Caco-2 (cell line): ENCODE measurements at places on chromosomes 12 and 14. TPM values are rescaled to one million over a fixed set of nuclear protein-coding genes. Genes with fewer than 3 reads are reported as not detected.

GRCh38 chr12:24373004-24373403 is 423.5 kb upstream of the SOX5 start:
- no peak for DNase-seq

PPP1R1A gene
- total RNA-seq: 0.43 TPM in 1 of 2 replicates, not detected in the other

- no peak for DNase-seq
These were observed 30.9 kb upstream of the TUBA1C start for GRCh38 chr12:49233842-49234526.

- no peak for DNase-seq
These were observed 174.5 kb upstream of the RBM19 start for GRCh38 chr12:114140576-114140975.

DNA sequence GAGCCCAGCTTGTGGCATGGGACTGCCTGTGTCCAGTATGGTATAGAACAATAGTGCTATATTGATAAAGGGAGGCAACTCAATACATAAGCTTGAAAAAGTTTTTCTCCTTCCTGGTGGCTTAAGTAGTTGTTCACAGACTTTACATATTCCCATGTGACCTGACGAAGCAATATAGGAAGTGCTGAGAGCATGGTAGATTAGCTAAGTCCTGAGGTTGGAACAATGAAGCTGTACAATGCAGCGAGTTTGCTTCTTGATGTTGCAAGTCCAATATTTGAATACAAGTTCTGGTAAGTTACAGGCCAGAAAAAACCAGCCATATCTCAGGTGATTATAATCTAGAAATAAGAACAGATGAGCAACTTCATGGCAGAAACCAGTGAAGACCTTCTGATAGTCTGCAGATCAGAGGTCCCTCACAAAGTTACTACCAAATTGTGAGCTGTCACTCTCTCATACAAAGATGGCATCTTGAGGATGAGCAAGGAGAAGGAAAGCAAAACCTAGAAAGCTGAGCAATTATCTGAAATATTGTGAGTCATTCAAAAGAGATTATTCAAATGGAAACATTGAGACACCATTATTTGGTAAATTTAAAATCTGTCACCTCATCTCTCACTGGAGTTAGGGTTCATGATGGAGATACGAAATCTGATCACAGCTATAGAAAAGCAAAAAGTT is 72.9 kb upstream of the BTG1 start:
- DNase-seq: no peak

DNA sequence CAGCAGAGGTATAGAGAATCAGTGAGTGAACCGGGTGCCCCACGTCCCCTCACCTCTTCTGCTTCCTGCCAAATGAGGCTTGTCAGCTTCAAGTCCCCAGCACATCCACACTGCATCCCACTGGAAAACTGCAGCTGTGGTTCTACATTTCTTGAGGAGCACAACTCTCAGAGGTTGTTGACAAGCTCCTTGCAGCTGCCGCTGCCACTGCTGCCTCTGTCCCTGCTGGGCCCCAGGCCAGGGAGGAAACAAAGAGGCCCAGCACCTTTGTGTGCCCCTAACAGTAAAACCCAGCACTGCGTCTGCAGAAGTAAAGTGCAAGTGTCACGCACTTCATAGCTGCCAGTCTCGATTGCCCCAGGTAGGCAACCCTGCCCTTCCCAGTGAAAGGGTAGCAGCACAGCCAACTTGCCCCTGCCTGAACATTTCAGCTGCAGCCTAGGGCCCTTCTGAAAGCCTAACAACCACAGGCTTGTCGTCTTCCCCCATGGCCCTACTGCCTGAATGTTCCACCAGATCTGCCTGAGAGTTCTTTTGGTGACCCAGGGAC is 1162.1 kb upstream of the USP15 start:
- DNase-seq: no peak

- DNase-seq: no peak
These were observed 2.4 kb downstream of the ANKRD13A start for GRCh38 chr12:110001596-110001995.

GRCh38 chr12:76346798-76347420 is 1.3 kb downstream of the BBS10 start:
- DNase-seq: peak; percentile 45

DNA sequence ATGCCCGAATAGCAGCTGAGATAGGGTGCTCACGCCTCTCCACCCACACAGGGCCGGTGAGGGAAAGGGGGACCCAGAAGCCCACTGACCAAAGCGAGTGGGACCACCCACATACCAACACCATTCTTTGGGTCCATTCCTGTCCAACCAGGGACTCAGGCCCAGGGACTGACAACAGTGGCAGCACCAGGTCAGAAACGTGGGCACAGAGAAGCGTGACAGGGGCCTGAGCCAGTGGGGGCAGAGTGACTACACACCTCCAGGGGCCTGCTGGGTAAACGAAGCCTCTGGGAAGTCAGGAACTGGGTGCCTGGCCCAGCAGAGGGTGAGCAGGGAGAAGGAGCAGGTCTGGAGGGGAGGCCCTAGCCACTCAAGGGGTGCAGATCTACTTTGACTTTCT is 13.7 kb downstream of the SPRYD3 start:
- peak; percentile 34 for DNase-seq

GRCh38 chr12:110340706-110341105 is 59.7 kb downstream of the ATP2A2 start:
- DNase-seq: no peak

RFC5 gene
- total RNA-seq: 38.5 and 42.7 TPM in 2 replicates

OAS3 gene
- total RNA-seq: 18.9 and 22.1 TPM in 2 replicates

GRCh38 chr12:124548854-124549378 is 18.5 kb downstream of the NCOR2 start:
- no peak for DNase-seq

PELI2 gene
- total RNA-seq: 8.1 and 8.5 TPM in 2 replicates

DBX2 gene
- not detected in 2 replicates for total RNA-seq

DNA sequence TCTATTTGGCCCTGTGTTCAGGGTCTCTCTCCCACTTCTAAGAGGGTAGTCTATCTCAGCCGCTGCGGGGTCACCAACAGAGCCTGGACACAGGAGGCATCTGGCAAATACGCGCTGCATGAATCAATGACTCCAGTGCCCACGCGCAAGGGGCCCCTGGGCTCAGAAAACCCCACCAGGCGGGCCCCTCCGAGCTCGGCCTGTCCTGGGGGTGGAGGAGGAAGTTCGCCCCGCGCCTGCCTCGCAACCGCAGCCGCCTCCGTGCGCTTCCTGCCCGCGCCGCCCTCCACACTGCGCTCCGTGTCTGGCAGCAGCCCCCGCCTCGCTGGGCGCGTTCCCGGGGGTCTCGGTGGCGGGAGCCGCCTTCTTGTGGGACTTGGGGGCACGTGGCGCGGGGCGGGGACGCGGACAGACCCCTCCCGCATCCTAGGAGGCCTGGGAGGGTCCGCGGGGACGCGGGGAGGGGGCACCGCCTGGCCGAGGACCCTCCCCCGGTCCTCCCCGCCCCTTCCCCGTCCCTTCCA is 811 bp upstream of the FBRSL1 start:
- no peak for DNase-seq

DNA sequence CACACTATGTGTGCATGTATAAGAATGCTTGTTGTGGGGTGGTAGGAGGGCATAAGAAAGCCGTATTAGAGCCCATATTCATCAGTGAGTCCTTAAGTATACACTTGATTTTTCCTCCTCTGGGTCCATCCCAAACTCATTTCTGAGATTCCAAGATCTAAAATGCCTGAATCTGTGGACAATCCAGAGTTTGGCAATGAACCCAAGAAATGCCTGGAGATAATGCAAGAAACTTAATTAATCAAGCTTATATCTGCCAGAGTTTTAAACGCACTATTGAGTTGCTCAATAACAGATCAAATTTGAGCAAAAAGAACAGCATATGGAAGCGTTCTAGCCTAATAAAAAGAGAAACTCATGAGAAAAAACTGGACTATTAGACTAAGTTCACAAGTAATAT is 143.4 kb upstream of the NAV3 start:
- no peak for DNase-seq

TRIM9 gene
- 2.7 and 3.0 TPM in 2 replicates for total RNA-seq

GRCh38 chr14:64549791-64550620 is at the start of gene PPP1R36:
PPP1R36 (plus strand) TSS chr14:64549961; CDS start chr14:64549998, 37 bp downstream.
- no peak for DNase-seq

DNA sequence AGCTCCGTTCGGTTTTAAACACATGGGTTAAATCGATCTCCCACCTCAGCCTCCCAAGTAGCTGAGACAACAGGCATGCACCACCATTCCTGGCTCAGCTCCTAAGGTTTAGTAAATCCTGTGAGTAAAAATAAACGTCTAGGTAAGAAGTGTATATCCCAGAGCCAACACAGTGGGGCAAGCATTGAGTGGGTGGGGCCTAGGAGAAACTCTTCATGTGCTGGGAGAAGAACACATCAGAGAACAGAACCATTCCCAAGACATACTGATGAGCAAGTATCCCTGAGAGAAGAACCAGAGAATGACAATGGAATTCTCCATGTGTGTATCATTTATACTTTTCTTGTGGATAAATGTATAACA is 86.3 kb downstream of the SEC23A start:
- no peak for DNase-seq

- DNase-seq: no peak
These were observed 3.4 kb downstream of the TEX22 start for GRCh38 chr14:105401699-105402098.

ABCD2 gene
- not detected in 2 replicates for total RNA-seq

DNA sequence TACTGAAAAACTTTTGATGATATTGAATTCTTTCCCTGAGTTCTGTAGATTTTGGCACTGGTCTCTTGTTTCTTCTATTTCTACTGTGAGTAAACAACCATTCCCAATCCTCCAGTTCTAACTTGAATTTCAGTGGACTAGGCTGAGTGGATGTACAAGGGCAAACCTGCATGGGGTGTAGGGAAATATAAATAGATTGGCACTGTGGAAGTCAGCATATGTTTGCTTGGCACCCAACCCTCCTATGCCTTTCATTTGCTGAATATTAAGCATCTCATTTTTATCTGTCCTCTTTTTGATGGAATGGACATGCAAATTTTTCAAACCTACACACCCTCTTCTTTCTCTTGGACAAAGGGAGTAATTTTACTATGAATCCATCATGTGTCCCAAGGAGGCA is 828.3 kb downstream of the DIO2 start:
- no peak for DNase-seq

GRCh38 chr12:22276867-22277266 is 57.6 kb downstream of the ST8SIA1 start:
- no peak for DNase-seq

- DNase-seq: no peak
These were observed 249.3 kb upstream of the KRR1 start for GRCh38 chr12:75760573-75761294.

VWF gene
- total RNA-seq: 0.30 and 0.41 TPM in 2 replicates

GRCh38 chr14:33393895-33394368 is 455.3 kb downstream of the NPAS3 start:
- no peak for DNase-seq

HHIPL1 gene
- total RNA-seq: 2.1 and 2.9 TPM in 2 replicates

SERPINA3 gene
- total RNA-seq: 1.3 and 2.3 TPM in 2 replicates

KRT81 gene
- total RNA-seq: 0.28 and 0.45 TPM in 2 replicates

DNA sequence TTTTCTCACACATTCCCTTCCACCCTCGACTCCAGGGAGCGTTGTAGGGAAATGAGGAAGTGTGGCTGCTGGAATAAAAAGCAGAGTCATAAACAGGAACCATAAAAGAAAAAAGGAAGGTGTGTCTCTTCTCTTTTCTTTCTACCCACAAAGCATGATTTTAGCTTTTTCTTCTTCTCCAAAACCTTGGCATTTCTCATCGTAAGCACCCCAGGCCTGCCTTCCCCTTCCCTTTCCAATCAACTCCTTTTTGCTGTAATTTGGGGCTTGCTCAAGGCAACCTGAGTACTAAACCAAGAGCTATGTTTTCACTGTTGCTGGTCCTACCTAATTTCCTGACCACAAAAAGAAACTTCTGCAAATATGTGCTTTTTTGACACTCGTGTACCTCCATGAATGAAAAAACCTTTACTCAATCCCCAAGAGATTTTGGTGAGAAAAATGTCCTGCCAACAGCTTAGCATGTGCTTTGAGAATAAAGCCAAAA is 9.2 kb downstream of the PLBD1 start:
- DNase-seq: no peak
